Activated naive CD8-positive, alpha-beta T cell treated with anti-CD3 and anti-CD28 coated beads for 36 hours (primary cell): ENCODE measurements at places on chromosomes 5 and 9. TPM values are rescaled to one million over a fixed set of nuclear protein-coding genes. Genes with fewer than 3 reads are reported as not detected.

GRCh38 chr5:33267801-33268200 lies 173.0 kb upstream of the TARS1 start:
- DNase-seq, result no peak

DNA sequence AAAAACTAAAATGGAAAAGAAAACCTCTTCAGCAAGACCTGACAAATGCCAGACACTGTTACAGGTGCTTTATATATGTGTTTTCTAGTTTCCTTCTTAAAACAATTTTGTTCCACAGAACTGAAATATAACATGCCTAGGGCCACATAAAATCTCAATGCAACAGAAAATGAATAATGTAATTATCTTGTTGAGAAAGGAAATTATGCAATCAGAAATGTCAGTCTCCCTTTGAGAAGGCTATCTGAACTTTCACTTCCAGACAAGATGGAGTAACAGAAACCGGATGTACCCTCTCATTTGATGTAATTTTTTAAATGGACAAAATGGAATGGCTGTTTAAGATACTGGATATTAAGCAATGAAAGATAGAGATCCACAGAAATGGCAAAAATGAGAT lies 79.2 kb downstream of the AGTPBP1 start:
- no peak for DNase-seq

- no peak for DNase-seq
Observed at GRCh38 chr9:135810806-135811575, 96.4 kb downstream of the CAMSAP1 start.

Gene ADGRD2
- total RNA-seq, result not detected

DNA sequence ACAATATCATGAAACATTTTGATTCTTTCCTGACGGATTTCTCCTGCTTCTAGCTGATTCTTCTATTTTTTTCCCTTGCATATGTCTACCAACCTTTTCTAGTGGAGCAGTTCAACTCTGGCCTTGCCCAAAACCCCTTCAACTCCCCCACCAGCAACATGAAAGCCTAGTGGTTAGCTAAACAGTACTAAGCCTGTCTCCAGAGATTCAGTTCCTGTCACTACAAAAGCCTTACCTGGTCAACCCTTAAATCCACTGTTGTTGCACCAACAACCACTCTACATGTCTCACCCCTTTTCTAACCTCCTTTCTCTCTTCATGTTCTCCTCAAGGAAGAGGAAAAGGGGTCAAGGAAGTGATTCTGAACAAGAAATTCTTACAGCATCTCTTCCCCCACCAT lies 74.8 kb upstream of the PIK3R1 start:
- no peak for DNase-seq

DNA sequence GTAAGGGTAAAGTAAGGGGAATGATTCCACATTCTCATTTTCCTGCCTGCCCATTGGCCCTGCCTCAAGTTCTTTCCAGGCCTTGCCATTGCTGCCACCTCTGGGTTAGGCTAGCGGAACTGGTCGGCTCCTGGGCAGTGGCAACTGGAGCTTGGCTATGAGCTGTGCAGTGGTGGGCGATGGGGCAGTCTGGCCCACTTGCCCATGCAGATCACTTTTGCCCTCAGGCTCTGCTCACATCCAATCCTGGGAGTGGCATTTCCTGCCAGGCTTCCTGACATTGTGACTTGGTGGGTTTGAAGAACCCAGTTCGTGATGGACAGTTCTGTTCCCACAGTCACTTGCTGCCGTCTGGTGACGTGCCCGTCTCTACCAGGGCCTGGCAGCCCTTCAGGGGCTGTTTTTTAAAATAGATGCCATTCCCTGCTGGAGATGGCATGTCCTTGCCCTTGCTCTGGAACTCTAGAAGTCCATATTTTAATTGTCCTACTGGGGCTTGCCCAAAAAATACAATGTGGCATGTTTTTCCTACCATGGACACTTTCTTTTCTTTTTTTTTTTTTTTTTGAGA lies 86.1 kb downstream of the FGF18 start:
- no peak for DNase-seq

- no peak for DNase-seq
Observed at GRCh38 chr5:3350781-3351180, 244.9 kb upstream of the IRX1 start.

GRCh38 chr5:54563083-54563761 lies 45.7 kb downstream of the SNX18 start:
- DNase-seq, result no peak

- DNase-seq, result peak; percentile 69
Observed at GRCh38 chr5:149828161-149829011, 98.3 kb downstream of the PPARGC1B start.

GRCh38 chr5:100595152-100595811 lies 60.1 kb downstream of the FAM174A start:
- no peak for DNase-seq

DNA sequence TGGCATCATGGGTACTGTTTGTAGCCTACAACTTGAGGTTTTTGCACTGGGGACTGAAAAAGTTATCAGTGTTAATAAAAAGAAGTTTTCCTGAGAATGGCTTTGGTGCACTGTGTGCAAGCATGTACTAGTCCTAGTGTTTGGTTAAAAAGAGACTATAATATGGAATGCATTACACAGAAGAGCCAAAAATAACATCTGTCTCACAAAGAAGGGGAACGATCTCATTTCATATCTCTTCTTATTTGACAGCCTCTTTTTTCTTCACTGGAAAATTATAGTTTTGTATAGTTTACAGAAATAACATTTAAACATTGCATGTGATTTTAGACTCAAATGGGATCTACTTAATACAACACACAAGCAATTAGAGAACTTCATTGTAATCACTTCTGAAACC lies 127.0 kb upstream of the GDNF start:
- no peak for DNase-seq

- no peak for DNase-seq
Observed at GRCh38 chr9:15189481-15189880, 117.5 kb downstream of the TTC39B start.

GRCh38 chr9:133067813-133068212 lies 6.0 kb downstream of the CEL start:
- no peak for DNase-seq

GRCh38 chr9:68705531-68706362 lies 707 bp downstream of the PIP5K1B start:
- DNase-seq, result peak; percentile 3

Gene SLC45A2
- not detected for total RNA-seq

DNA sequence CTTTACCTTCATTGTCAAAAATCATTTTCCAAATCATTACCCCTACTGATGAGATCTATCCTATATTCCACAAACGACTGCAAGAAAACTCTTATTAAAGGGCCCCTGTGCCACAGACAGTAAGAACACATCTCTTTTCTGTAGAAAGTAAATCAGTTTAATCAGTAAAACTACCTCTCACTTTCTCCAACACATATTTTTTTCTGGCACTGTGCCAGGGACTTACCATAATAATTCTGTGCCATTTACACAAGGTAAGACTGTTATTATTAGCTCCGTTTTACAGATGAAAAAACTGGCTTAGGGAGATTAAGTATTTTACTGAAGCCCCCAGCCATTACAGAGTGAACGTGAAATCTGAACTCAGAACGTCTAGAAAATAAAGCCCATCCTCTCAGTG lies 587.0 kb upstream of the COX7C start:
- DNase-seq, result no peak
